Fibroblast of mammary gland (primary cell): ENCODE measurements at places on chromosomes 2 and 18.

DNA sequence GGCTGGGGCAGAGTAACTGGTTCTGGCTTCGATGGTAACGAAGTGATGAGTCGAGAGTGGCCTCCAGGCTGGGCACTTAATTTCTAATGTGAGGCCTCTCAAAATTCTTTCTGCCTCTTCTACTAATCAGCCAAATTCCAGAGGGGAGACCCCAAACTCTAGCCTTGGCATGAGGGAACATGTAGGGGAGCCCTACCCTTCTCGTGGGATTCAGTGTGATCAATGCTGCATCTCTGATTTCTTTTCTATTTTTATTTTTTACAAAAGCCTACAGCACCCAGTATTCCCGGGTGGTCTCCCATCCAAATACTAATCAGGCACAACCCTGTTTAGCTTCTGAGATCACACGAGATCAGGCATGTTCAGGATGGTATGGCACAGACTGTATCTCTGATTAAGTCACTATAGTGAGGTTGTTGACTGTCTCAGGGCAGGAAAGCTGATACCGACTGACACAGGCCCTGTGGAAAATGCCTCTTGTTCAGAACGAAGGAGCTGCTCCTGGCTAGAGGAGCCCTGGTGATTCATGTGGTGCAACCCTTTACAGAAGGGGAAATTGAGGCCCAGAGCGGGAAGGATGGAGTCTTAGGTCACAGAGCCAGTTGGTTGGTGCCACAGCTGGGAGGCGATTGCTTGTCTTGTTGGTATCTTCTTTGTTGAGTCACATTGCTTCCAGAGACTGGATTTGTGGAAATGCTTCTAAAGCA, 126.3 kb upstream of the HS6ST1 start:
- no peak for DNase-seq

DNA sequence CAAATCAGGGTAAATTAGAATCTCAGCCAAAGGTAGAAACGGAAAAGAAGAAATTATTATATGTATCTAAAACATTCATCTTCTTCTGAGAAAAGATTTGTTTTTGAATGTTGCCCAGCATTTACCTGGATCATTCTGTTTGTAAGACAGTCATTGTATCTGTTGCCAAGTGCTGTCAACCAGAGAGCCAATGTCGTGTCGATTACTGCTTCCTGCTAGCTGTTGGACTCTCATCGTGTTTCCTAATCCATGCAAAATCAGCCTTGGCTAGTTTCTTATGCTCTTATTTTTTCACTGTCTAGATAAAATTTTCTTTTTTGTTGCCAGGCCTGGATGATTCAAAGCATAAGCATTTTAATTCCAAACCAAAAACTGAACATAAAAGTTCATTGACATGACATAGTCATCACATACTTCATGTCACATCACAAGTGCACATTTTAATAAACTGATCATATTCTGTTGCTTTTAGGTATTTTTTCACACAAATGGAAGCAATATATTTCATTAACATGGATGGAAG, 202.3 kb downstream of the KCNH7 start:
- DNase-seq: no peak

GRCh38 chr2:214011676-214012075, 399.2 kb upstream of the VWC2L start:
- DNase-seq: no peak

DNA sequence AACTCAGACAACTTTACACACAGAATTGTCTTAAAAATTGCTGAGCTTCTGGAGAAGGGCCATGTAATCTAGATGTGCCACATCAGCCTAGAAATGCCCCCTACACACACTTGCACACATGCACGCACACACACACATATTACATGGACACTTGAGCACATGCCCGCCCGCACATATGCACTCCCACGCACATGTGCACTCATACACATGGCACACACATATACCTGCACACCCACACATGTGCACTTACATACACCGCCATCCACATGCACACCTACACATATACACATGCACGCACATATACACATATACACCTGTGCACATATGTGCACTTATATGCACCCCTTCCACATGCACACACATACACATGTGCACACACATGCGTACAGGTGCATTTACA, 213.7 kb downstream of the SEPTIN10 start:
- DNase-seq: no peak

DNA sequence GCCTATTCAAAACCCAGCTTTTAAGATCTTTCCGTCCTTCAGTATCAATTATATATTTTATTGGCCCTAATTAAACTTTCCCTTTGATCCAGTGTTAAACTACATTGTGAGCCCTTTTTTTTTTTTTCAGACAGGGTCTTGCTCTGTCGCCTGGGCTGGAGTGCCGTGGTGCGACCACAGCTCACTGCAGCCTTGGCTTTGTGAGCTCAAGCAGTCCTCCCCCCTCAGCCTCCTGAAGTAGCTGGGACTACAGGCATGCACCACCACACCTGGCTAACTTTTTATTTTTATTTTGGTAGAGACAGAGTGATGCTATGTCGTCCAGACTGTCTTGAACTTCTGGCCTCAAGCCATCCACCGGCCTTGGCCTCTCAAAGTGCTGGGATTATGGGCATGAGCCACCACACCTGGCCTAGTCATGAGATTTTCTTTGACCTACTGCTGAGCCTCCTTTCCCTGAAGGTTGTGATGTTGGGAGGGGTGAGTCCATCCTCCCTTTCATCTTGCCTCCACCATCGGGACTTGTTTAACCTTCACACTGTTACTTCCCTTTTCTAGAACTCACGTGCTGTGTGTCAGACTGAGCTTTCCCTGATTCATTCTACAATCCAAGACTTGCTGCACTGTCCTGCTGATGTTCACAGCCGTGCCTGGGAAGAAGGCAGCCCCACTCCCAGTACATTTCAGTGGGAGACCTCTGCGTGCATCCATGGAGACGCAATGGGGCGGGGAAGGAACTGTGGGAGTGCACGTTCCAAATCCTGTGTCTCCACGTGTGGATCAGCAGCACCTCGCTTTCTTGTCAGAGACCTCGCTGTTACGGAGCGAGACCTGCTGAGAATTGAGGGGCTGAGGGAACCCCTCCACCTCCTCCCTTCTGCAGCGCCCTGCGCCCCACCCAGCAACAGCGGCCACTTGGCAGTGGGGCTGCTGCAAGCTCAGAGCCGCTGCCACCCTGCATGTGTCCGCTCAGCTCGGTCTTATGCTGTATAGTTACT, 10.8 kb downstream of the OXER1 start:
- no peak for DNase-seq

DNA sequence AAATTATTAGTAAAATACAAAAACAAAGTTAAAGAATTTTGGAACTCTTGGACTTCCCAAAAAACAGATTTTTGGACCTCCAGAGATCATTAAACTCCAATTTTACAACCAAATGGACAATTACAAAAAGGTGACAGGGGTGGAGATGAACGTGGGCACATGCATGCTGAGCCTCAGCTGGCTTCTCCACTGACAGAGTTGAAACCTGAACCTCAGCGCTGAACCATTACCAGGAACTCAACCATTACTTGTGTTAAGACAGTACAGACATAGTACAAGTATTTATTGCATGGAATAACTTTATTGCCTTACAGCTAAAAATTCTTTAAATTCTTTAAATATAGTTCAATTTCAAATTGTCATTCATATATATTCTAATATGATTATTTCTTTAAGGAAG, 33.0 kb upstream of the KIDINS220 start:
- DNase-seq: no peak

DNA sequence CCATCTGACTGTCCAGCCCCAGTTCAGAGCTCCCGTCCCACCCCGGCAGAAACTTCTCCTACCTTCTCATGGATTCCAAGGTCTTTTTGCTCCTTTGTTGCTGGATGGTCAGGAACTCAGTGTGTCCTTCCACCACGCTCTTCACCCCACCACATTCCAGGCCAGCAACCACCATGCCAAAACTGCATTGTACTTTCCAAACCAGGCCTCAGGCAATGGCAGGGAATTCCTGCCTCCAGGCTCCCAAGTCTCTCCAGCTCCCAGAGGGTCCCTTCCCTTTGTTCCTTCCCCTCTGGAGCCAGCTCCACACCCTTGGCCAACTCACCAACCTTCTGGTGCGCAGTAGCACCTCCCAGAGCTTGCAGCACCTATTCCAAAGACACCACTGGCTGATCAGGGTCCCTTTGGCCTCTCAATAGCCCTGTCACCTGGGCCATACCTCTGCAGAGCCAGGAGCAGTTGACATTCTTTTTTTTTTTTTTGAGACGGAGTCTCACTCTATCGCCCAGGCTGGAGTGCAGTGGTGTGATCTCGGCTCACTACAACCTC, 8.1 kb downstream of the CHMP1B start:
- DNase-seq: no peak

GRCh38 chr2:217809736-217810135, 193.1 kb downstream of the TNS1 start:
- DNase-seq: no peak

GRCh38 chr2:134150760-134151159, 103.1 kb upstream of the MGAT5 start:
- DNase-seq: no peak

DNA sequence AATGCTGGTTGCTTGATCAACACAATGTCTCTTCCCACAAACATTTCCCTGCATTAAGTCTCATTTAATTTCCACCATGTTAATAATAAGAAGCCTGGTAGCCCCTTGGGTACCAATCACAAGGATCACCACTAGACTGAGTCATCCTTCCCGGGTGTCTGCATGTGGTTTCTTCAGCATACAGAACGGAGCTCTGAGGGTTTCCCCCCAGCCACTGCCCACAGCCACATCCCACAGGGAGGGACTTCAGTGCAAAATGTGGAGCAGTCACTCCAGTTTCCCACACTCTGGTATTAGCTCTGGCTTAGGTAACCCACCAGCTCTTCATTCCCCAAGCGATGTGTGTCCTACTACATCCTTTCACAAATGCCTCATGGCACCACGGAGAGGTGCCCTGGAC, 42.7 kb upstream of the POLE4 start:
- DNase-seq: peak; percentile 42

GRCh38 chr2:40507432-40507831, 55.5 kb upstream of the SLC8A1 start:
- DNase-seq: no peak
